ENCODE measurements at places on chromosomes 7 and 10. TPM values are rescaled to one million over a fixed set of nuclear protein-coding genes. Genes with fewer than 3 reads are reported as not detected.
A peak's percentile ranks its signal among the peaks of the same experiment; 100 is the strongest.

- DNase-seq = no peak
These were observed 142.6 kb upstream of the KAT6B start for GRCh38 chr10:74683621-74684364.

DNA sequence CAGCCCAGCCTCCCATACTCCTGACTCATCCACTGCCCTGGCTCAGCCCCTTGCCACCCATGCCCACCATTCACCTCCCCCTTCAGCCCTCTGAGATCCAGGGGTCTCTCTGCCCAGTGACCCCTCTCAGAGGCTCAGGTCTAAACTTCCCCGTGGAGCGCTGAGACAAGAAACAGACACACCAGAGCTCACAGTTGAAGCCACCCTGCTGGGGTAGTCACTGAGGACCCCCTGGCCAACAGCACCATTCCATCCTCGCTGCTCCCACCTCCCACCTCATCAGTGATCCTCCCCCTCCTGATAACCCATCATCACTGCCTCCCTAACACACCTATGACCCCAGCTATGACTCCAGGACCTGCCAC lies 100.7 kb downstream of the GRID1 start:
- DNase-seq = no peak

DNA sequence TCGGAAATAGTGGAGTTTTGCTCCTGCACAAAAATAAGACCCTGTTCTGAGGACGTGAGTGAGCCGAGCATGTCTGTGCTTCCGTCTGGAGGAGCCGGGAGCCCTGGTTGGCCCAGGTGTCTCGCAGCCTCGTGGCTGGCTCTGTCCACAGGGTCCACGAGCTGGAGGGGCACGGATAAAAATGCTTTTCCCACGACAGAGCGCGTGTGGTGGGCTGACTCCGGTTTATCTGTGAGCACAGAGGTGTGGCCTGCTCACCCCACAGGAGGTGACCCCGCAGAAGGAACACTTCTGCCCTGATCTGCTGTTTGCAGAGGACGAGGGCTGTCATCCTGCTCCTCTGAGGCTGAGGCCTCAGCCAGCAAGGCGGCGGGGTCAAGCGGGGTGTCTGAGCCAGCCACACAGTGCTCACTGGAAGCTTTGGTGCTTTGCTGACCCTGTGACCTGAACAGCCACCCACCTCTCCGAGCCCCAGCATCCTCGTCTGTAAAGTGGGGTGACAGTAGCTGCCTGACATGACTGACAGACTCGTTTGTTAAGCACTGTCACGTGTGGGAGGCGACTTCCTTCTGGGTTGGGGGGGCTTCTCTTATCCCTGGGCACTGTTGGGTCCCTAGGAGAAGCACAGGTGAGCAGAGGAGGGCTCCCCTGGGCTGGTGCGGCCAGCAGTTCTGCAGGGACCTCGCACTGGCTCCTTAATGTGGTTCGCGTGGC lies 162.5 kb downstream of the DNAJB6 start:
- no peak for DNase-seq

DNA sequence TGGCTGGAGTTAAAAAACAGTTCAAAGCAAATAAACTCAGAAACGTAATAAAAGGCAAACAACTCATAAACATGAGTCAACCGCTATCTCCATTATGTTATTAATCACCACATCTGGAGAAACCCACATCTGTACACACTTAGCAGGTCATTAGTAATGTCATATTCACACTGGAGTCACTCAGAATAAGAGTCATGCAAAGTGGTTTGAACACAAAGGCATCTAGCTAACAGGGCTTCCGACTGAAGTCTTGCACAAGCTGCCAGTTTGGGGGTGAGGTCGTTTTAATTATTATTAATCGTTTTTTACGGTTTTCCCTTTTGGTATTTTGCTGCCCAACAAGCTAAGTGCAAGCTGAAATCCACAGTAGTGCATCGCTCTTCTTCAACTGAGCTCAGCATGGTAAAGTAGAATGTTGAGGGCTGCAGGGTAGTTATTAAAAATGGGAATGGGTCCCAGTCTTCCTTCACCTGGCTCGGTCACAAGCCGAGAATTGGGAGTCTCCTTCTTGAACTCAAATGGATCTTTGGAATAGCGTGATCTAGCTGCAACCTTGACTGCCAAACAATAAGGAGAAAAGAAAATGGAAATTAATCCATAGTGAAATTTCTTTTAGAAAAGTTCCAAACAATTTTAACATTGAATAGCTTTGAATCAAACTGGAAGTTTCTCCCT lies 663.5 kb downstream of the KCNMA1 start:
- no peak for DNase-seq

Gene OR2A1
- polyA plus RNA-seq = 0.81 TPM

GRCh38 chr10:15169555-15170401 lies 1.3 kb upstream of the NMT2 start:
- no peak for DNase-seq

DNA sequence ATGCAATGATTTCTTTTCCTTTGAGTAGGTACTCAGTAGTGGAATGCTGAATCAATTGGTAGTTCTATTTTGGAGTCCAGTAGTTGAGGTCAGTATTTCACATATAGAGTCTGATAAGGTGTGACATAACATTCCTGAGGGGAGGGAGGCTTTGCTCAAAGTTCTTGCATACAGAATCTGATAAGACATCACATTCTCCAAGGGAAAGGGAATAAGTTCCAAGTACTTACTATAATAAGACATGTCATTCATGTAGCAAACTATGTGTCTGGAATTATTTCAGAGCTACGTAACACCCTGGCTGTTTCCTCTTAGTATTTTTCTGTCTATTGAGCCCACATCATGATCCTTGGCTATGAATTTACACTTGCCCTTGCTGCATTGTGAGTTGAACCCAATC lies 74.3 kb upstream of the POM121L12 start:
- no peak for DNase-seq

Gene NYAP1
- 1.6 TPM for polyA plus RNA-seq

Gene ADIRF
- 13.5 TPM for polyA plus RNA-seq

DNA sequence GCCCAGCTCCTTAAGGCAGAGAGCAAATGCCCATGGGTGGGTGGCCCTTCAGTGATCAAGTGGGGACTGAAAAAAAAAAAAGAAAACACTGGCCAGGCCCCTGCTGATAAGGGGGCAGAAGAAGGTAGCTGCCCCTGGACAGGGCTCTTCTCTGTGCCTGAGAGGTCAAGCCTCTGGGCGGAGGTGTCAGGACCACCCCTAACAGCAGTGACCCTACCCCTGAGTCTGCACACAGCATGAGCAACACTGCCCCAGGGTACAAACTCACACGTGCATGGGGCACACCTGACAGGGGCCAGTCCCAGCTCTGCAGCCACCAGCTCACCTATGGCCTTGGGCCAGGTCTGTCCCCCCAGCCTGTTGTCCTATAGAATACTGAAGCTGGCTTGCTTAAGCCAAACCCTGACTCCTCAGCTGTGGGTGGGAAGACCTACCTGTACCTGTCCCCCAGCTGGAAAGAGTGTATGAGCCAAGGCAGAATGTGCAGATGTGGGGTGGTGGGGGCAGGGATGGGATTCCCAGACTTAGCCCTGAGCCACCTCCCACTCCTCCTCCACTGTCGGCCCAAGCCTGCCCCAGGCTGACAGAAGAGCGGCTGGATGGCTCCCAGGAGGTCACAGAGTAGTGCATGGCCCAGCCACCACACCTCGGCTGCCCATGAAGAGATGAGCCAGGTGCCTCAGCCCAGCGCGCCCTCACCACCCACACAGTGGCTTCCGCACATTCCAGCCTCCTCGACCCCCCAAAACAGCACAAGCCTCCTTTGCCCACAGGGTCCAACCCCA lies 23.7 kb downstream of the KCNH2 start:
- no peak for DNase-seq

GRCh38 chr7:2403014-2403717 lies at the start of gene CHST12:
CHST12 (plus strand) TSS chr7:2403611; CDS start chr7:2432640, 29,029 bp downstream.
- peak; percentile 87 for DNase-seq

GRCh38 chr10:59829601-59830000 lies 76.3 kb upstream of the MRLN start:
- no peak for DNase-seq

Gene BLNK
- polyA plus RNA-seq = 42.0 TPM

GRCh38 chr10:46290101-46290886 lies 3.5 kb downstream of the ANTXRL start:
- DNase-seq = no peak

GRCh38 chr10:111410740-111411139 lies 333.9 kb downstream of the ADRA2A start:
- DNase-seq = no peak

DNA sequence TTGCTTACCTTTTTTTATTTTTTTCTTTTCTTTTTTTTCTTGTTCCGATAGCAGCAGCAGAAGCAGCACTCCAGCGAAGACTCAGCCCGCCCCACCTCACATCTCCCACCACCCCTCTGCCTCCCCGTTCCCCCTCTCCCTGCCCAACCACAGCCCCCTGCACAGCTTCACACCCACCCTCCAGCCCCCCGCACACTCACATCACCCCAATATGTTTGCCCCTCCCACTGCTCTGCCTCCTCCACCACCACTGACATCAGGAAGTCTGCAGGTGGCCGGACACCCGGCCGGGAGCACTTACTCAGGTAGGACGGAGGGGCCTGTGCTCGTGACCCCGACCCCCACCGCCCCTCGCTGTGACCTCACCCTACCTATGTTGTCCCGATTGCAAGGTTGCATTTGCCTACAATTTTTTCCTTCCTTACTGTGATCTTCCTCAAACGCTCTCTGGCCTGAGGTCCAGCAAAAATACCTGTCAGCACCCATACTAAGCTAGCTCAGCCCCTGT lies 367.2 kb upstream of the GALNT17 start:
- no peak for DNase-seq

GRCh38 chr10:131312478-131312836 lies 936 bp upstream of the TCERG1L start:
- DNase-seq = peak; percentile 68

Gene PRSS37
- polyA plus RNA-seq = 0.27 TPM

Gene MLXIPL
- 8.5 TPM for polyA plus RNA-seq

- DNase-seq = no peak
These were observed 239.4 kb downstream of the TNS3 start for GRCh38 chr7:47342296-47343060.

- DNase-seq = no peak
These were observed 1250.5 kb downstream of the TYW1 start for GRCh38 chr7:68247126-68247525.

GRCh38 chr10:116311706-116312490 lies 12.3 kb upstream of the CCDC172 start:
- DNase-seq = no peak

DNA sequence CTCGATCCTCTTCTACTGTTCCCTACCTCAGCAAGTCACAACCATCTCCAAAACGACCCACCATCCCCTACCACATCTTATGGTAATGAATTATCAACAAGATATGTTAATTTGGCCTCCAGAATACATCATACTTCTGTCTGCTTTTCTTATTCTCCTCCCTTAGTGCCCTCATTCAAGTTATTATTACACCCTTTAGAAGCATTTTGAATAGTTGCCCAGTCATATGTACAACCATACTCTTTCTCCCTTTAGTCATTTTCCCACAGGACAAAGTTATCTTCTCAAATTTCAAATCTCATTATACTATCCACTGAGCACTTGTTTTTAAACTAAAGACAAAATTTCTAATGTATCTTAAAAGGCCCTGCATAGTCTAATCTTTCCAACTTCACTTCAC lies 71.0 kb downstream of the GNAT3 start:
- DNase-seq = no peak

- DNase-seq = no peak
These were observed 112.7 kb downstream of the CPXM2 start for GRCh38 chr10:123778719-123779517.

DNA sequence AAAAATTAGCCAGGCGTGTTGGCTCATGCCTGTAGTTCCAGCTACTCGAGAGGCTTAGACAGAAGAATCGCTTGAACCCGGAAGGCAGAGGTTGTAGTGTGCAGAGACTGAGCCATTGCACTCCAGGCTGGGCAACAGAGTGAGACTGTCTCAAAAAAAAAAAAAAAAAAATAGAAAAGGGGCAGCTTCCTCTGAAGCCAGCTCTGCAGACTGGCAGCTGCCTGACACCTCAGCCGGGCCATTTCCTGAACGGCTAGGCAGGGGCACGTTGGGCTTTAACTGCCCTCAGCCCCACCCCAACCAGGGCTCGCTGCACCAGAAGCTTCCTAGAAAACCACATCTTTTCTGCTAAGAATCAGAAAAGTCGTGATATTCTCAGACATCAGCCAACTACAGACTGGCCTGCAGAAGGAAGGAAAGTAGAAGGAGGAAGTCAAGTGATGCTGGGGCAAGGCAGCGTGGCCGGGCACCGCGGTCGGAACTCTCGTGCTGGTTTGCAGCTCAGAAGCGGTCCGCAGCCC lies 38.0 kb downstream of the PRKAG2 start:
- no peak for DNase-seq

Gene TBC1D12
- polyA plus RNA-seq = 16.9 TPM

DNA sequence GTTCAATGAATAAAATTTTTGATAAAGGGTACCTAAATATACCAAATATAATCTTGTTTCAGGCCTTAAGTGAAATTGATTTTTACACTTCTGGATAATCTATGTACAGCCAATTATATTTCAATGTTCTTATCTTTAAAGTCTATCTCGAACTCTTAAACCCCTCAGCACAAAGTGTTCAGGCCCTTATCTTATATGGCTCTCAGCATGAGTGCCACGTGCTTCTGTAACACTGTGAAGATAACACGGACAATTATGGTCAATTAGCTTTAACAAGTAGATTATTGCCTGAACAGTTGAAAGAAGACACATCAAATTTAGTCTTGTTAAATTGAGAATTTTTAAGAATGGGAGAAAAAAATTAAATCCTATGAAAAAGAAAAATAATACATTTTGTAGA lies 40.4 kb upstream of the DMTF1 start:
- DNase-seq = no peak

Gene C10orf90
- polyA plus RNA-seq = 0.52 TPM

Gene TAS2R41
- not detected for polyA plus RNA-seq

GRCh38 chr7:138086563-138087270 lies 10.5 kb downstream of the AKR1D1 start:
- DNase-seq = no peak

GRCh38 chr10:122121059-122121458 lies 132.1 kb downstream of the TACC2 start:
- DNase-seq = no peak

- DNase-seq = peak; percentile 76
These were observed 125.6 kb downstream of the CYP26A1 start for GRCh38 chr10:93199191-93199751.

Gene PTPRE
- 7.8 TPM for polyA plus RNA-seq

Gene CFAP58
- polyA plus RNA-seq = 0.33 TPM

Gene CROT
- polyA plus RNA-seq = 40.1 TPM

GRCh38 chr10:103394180-103394579 lies 2.1 kb downstream of the ATP5MK start:
- no peak for DNase-seq

- no peak for DNase-seq
These were observed 77.9 kb downstream of the TMEM178B start for GRCh38 chr7:141151746-141152145.

DNA sequence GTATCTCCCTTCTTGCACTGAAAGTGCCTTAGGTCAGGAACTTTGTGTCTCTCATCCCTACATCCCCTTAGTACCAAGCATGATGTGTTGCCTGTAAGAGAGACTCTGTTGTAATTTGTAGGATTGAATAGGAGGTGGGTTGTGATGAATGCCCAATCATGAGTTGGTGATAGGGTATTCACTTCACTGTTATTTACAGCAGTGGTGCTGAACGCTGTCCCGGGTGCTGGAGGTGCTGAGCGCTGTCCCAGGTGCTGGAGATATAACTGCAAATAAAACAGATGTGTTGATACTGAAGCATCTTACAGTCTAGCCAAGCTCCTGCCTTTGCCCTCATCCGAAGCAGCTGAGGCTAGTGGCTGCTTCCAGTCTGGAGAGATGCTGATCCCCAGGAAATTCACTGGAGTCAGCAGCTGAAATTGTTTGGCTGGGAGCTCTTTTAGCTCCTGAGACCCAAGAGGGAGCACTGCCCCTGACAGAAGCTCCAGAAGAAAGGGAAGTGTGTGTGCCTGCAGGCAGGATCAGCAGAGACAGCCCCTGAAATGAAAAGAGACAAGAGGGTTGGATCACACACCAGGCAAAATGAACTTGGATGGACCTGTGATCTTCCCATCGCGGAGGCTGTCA lies 183.4 kb downstream of the SORCS3 start:
- DNase-seq = peak; percentile 59

Gene TAS2R4
- polyA plus RNA-seq = 1.6 TPM
